CD4-positive, CD25-positive, alpha-beta regulatory T cell (primary cell): ENCODE measurements at places on chromosomes 3 and 15.

- H3K27ac ChIP-seq, result no peak overlapping the region
- no peak overlapping the region for H3K4me3 ChIP-seq
- no peak for DNase-seq
- no peaks in the 10 kb centered on the region for H3K36me3 ChIP-seq
- H3K27me3 ChIP-seq, result peaks cover 75% of the 10 kb centered on the region
These were observed 8.5 kb upstream of the ONECUT1 start for GRCh38 chr15:52798529-52799101.

GRCh38 chr3:119579366-119580066 is at the start of gene ADPRH:
Gene ADPRH, plus strand, starts transcription at chr3:119579492. Its CDS starts 2,678 bp downstream, at chr3:119582170.
- peak within 1 kb of the TSS; percentile 93 for H3K4me3 ChIP-seq
- H3K27me3 ChIP-seq, result no peaks in the 10 kb centered on the region
- DNase-seq, result peak; percentile 50

GRCh38 chr3:37053753-37054152 is 60.4 kb downstream of the MLH1 start:
- peaks cover 77% of the 10 kb centered on the region for H3K36me3 ChIP-seq
- no peak overlapping the region for H3K27ac ChIP-seq
- DNase-seq, result no peak
- H3K4me3 ChIP-seq, result no peak overlapping the region
- no peaks in the 10 kb centered on the region for H3K4me1 ChIP-seq

GRCh38 chr3:139601191-139601961 is 61.8 kb upstream of the RBP1 start:
- H3K4me1 ChIP-seq, result no peaks in the 10 kb centered on the region
- no peak overlapping the region for H3K27ac ChIP-seq
- no peak for DNase-seq
- no peaks in the 10 kb centered on the region for H3K27me3 ChIP-seq
- H3K36me3 ChIP-seq, result no peaks in the 10 kb centered on the region

- H3K27me3 ChIP-seq, result peaks cover 25% of the 10 kb centered on the region
These were observed 1.5 kb upstream of the OCA2 start for GRCh38 chr15:28100516-28101195.

DNA sequence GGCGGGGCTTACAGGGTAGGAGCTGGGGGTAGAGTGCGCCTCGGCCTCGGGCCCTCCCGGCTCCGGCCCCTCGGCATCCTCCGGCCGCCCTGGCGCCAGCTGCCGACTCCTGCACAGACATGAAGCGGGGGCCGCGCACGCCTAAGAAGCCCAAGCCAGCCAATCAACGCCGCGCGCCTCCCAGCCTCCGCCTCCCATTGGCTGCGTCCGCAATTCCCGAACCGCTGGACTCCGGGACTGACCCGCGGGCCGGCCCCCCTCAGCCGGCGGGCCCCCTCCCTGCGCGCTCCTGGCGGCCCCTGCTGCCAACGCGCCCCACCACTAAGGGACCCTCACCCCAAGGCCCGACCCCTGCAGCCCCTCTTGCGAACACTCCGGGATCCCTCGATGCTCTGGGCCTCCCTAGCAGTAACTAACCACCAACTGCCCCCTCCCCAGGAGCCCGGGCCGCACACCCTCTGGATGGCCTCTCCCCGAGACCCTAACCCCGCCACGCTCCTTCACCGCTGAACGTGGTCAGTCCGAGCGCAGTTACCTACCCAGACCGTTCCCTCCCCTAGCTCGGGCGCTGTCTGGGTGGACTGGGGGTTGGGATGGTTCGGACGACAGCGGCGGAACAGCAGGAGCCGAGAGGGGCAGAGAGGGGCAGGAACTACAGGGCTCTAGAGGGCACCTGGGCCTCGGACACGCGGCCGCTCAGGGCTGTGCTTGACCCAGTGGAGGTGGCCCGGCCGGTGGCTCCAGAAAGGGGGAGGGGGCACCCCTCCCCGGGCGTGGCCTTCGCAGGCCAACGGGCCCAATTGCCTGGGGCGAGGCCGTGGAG is 5.0 kb downstream of the GATA2 start:
- DNase-seq, result peak; percentile 27
- H3K36me3 ChIP-seq, result no peaks in the 10 kb centered on the region
- no peak overlapping the region for H3K4me3 ChIP-seq
- H3K4me1 ChIP-seq, result peaks cover 72% of the 10 kb centered on the region

- H3K27ac ChIP-seq, result no peak overlapping the region
- no peak overlapping the region for H3K4me3 ChIP-seq
- DNase-seq, result no peak
- no peaks in the 10 kb centered on the region for H3K27me3 ChIP-seq
- peaks cover 38% of the 10 kb centered on the region for H3K4me1 ChIP-seq
- H3K36me3 ChIP-seq, result no peaks in the 10 kb centered on the region
These were observed 4.7 kb downstream of the PXYLP1 start for GRCh38 chr3:141236361-141236760.

GRCh38 chr3:66823532-66823931 is 174.6 kb upstream of the KBTBD8 start:
- no peak for DNase-seq
- H3K4me3 ChIP-seq, result no peak overlapping the region
- no peaks in the 10 kb centered on the region for H3K4me1 ChIP-seq
- H3K27ac ChIP-seq, result no peak overlapping the region

DNA sequence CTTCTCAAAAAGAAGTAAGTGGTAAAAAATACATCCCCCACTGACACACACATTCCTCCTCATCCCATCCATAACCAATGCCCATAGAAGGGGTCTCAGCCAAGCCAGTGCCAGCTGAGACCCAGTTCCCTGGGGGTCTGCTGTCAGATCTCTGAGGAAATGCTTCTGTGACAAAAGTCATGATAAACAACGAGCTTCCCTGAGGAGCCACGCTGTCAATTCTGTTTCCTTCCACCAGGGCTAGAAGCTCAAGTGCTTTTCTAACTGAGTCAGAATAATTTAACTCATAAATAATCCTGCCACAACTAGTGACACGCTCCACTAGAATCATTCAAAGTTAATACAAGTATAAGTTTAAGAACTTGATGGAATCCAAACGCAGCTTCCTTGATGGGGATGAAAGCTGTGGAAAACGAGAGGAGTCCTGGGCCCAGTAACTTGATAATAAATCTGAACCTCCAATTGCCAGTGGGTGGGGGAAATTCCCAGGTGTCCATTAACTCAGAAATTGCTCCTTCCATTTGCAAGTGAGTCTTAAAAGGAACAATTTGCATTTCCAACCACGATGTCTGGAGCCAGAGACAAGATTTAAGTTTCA is 348.7 kb upstream of the LMCD1 start:
- DNase-seq, result no peak
- no peak overlapping the region for H3K27ac ChIP-seq
- no peak overlapping the region for H3K4me3 ChIP-seq
- no peaks in the 10 kb centered on the region for H3K36me3 ChIP-seq

- no peak for DNase-seq
- H3K4me3 ChIP-seq, result no peak overlapping the region
- H3K27me3 ChIP-seq, result no peaks in the 10 kb centered on the region
- H3K36me3 ChIP-seq, result peaks cover 11% of the 10 kb centered on the region
- H3K27ac ChIP-seq, result no peak overlapping the region
These were observed 168.3 kb downstream of the ATP10A start for GRCh38 chr15:25694823-25695312.

- H3K27ac ChIP-seq, result no peak overlapping the region
- H3K27me3 ChIP-seq, result peaks cover 2% of the 10 kb centered on the region
- H3K36me3 ChIP-seq, result no peaks in the 10 kb centered on the region
- H3K4me1 ChIP-seq, result no peaks in the 10 kb centered on the region
- no peak for DNase-seq
- no peak overlapping the region for H3K4me3 ChIP-seq
These were observed 23.3 kb upstream of the ERC2 start for GRCh38 chr3:56491566-56491965.

GRCh38 chr3:156273111-156273694 is 152.8 kb downstream of the KCNAB1 start:
- no peaks in the 10 kb centered on the region for H3K36me3 ChIP-seq
- no peaks in the 10 kb centered on the region for H3K4me1 ChIP-seq
- peaks cover 3% of the 10 kb centered on the region for H3K27me3 ChIP-seq
- no peak overlapping the region for H3K27ac ChIP-seq
- no peak overlapping the region for H3K4me3 ChIP-seq
